ENCODE measurements at places on chromosomes 1 and 21.

DNA sequence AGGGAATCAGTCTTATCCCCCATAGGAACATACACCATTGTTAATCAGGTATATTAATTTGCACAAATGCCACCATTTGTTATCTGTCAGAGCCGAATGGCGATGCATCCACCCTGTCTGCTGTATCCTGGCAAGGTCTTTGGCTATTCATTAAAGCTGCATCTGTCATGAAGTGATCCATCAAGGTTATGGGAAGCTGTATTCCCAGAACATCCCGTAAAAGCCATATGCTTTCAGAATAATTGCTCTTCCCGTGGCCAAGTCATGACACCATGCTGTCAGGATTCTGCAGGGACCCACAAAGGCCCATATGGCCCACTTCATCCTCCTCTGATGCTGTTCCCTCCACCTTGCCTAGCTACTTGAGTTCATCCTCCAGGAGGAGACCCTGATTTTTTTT is 103.9 kb downstream of the RAVER2 start:
- no peak for DNase-seq

DNA sequence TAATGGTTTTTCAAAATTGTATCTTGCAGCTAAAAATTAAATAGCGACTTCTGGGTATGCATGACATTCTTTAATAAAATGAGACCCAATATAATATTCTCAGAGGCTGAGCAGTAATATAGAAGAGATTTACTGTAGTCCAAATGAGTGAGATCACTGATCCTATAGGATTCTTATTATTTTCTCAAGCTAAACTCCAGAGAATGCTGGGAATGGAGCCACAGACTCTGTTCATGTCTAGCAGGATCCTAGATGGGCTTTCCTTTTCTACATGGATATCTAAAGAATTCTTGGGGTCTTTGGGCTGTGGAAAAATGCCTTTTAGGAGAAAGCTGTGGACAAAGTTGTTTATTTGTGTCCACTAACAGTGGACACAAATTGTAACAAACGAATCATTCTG is 150.7 kb upstream of the ZNF644 start:
- DNase-seq, result no peak

DNA sequence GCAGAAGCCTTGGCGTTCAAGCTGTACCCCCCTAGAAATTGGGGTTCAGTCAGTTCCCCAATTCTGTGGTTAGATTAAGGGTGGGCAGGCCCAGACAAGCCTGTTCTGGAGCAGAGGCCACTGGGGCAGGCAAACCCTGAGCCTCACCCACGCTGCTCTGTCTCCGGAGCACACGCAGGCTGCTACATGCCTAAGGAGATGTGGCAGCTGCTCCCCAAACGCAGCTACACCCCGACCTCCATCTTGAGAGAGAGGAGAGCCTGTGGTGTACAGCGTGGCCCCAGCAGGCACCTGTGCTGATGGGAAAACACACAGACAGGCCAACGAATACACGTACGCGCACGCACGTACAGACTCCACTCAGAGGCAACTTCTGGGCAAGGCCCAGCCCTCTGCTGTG is 33.9 kb upstream of the GRHL3 start:
- no peak for DNase-seq

DNA sequence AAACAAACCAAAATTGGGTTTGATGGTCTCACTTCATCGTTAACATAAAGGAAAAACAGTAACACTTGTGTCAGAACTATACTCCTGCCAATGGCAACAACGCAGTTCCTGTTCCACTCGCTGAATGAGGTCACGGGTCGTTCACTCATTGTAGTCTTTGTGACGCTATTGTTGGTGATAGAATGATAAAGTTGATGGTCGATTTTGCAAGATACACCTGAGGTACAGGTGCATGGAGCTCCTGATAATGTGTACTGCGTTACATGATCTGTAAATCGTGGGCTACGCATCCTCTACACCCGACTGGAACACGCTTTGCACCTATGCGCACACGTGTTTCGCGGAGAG is 391 bp upstream of the CENPS start:
- DNase-seq, result no peak

DNA sequence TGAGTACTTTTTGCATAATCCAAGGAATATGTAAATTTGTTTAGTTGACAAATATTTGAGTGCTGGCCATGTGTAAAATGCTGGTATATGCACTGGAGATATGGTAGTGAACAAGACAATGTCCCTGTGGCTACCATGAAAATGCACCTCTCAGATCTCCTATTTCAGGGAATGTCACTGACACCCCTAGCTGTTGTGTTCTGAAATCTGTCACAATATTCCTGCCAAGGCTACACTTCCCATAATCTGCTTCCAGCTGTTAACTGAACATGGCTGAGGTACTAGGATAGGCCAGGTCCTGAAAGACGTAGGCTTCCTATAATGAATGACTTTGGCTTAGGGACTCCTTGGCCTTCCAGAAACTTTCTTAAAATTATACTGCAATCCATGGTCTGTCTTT is 197.8 kb downstream of the ZNF648 start:
- no peak for DNase-seq

DNA sequence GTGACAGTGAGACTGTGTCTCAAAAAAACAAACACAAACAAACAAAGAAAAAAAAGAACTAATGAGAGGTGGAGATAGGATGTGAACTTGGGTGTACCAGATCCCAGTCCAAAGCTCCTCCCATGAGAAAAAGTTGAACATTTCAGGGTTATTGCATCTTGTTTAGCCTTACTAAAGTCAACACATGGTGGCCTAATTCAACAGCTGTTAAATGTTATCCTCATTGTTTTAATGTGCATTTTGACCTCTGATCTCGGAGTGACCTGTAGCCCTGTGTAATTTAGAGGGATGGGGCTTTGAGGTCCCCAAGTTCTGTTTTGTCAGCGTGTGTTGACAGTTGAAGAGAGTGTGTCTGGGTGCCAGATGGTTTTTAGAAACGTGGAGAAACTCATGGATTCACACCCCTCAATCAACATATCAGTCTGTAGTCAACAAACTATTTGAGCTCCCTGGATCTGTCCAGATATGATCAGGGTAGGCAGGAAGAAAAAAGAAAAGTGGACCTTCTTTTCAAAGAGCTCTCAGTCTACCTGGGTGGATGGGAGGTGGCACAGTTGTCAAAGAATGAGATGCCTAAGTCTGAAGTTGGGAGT is 34.7 kb downstream of the PTPRU start:
- DNase-seq, result no peak

GRCh38 chr1:43322506-43322905 is 15.1 kb upstream of the MPL start:
- no peak for DNase-seq

DNA sequence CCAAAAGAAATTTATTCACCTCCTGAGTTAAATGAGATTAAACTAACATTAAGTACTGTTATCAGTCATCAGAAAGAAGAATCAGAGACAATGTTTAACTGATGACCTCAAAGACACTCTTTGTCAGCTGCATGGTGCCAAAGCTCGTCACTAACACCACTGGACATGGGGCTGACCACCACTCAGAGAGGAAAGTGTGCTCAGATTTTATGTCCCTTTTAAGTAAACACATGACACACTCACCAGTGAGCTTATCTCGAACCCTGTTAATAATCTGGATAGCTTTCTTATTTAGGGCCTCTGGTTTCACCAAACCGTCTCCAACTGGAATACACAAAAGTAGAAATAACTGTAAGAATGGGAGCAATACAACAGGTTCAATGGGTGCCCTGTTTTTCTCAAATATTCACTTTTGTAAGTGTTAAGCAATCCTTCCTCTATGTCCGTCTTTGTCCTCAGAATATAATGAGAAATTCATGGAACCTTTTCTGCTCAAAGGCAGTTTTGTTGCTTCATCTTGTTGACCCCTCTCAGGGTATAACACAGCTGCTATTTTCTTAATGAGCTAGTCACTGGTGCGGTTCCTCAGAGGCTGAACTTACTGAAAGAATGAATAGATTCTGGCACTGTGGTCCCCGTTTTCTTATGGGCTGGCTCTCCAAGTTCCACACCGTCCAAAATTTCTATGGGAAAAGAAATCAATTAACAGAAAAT is 9.5 kb upstream of the EXOSC10 start:
- DNase-seq, result no peak

DNA sequence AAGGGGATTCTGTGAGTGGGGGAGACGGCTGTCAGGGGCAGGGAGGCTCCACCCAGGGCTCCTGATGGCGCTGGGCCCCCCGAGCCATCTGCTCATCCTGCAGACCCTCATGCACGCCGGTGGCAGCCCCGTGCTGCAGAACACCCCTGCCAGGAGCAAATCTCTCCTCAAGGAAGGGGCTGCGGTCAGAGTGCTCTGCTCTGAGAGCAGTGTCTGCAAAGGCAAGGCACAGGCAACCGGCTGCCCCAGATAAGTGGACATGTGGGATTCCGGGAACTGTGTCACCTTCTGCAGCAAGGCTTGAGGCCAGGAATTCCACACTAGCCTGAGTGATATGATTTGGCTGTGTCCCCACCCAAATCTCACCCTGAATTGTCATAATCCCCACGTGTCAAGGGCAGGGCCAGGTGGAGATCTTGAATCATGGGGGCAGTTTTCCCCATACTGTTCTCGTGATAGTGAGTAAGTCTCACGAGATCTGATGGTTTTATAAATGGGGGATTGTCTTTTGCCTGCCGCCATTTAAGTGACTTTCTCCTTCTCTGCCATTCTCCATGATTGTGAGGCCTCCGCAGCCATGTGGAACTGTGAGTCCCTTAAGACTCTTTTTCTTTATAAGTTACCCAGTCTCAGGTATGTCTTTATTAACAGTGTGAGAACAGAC is 101.0 kb downstream of the PDE9A start:
- DNase-seq, result no peak

DNA sequence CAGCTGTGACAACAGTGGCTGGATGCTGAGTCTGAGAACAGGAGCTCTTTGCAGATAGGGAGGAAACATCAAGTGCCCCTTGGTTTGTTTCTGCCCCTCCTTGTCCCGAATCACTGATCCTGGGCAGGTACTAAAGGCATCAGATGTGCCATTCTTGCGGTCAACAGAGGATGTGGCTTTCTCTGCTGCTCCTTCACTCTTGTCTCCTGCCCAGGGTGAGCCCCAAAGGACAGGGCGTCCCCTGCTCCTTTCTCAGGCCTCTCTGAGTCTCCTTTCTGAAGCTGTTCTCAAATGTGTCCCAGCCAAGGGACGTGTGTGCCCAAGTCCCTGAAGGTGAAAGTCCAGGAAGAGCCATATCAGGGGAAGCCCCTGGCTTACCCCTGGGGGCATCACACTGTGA is 31.7 kb downstream of the SLC37A1 start:
- no peak for DNase-seq

DNA sequence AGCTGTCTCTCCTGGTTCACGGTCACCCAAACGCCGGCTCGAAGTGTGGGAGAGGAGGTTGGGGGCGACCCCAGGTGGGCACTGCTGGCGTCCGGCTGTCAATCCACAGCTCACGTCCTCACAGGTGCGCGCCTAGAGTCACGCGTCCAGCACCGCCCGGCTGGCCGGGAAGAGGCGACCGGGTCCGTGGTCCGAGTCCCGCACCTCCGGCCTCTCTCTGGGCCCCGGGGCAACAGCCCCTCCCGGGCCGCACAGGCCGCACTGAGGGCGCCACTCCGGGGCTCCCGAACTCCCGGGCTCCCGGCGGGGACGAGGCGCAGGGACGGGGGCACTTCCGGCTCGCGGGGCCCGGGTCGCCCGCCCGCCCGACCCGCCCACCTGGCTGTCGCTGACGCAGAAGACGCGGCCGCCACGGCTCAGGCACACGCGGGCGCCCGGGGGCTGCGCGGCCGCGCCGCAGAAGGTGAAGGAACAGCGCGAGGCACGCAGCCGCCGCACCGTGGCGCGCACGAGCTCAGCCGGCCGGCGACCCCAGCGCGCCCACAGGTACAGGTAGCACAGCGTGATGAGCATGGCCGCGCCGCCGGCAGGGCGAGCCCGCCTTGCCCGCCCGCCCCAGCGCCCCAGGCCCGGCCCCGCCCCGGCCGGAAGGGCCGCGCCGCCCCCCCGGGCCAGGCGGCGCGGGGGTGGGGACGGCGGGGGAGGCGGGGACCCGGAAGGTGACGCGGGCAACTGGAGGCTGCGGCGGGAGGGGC is at the start of gene HLCS:
Gene HLCS, minus strand, starts transcription at position 604 of the 755 bp plus-strand sequence. Its CDS starts 31 bp downstream, at position 573.
- peak; percentile 64 for DNase-seq

DNA sequence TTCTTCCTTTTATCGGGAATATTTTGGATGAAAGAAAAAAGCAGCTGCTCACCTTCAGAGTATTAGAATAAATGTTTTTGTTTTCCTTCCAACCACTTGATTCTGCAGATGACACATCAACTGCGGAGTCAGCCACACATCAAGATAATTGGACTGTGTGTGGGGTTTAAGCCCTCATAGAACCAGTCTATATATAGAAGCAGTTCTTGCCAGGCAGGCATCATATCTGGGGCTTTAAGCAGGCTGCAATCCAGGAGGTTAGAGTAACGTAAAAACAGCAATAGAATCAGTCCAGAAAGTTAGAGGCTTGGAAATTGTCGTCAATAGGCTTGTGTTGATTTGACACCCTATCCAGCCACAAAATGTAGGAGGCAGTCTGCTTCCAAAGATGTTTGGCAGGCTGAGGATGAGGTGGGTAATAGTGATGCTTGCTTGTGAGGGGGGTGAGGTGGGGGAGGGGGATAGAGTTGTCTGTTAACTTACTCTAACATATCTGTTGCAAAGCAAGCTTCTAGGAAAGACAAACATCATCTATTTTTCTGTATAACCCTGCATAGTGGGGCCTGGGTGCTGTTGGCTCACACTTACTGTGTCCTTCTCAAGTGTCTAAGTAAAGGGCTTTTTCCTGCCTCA is 64.8 kb downstream of the PEX14 start:
- no peak for DNase-seq

DNA sequence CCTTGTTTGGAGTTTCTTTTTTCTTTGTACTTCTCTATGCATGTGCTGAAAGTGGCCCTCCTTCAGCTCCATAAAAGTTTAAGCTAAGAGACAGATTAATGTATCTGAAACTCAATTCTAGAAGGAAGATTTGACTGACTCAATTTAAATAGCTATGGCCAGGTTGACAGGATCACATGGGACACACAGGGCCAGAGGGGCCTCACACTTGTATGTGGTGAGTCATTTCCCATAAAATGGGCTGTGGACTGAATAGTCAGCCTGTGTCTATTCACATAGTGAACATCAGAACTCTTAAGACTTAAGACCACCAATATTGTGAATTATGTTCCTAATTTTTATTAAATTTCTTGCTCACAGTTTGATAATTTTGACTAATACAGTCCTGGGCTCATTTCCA is 45.7 kb upstream of the DEPDC1 start:
- no peak for DNase-seq

GRCh38 chr21:32764186-32764585 is 7.4 kb downstream of the PAXBP1 start:
- no peak for DNase-seq

- no peak for DNase-seq
These were observed 860.8 kb downstream of the BRINP3 start for GRCh38 chr1:189616893-189617292.

GRCh38 chr1:240743705-240744104 is 131.8 kb upstream of the GREM2 start:
- no peak for DNase-seq

- no peak for DNase-seq
These were observed 4.7 kb downstream of the CPLANE2 start for GRCh38 chr1:16232316-16232710.

- DNase-seq, result no peak
These were observed 10.4 kb upstream of the ETV3L start for GRCh38 chr1:157110003-157110402.

- DNase-seq, result no peak
These were observed 60.5 kb downstream of the TESK2 start for GRCh38 chr1:45430490-45430889.

Measured in hindlimb muscle (tissue), 1 donor.